GM12878 (cell line): ENCODE measurements at places on chromosomes 5 and 9.
A peak's percentile ranks its signal among the peaks of the same experiment; 100 is the strongest.

GRCh38 chr5:127196042-127196441 lies 94.6 kb upstream of the MEGF10 start:
- H3K27me3 ChIP-seq = no peaks in the 10 kb centered on the region
- no peak overlapping the region for H3K27ac ChIP-seq
- H3K4me1 ChIP-seq = no peaks in the 10 kb centered on the region
- DNase-seq = no peak

DNA sequence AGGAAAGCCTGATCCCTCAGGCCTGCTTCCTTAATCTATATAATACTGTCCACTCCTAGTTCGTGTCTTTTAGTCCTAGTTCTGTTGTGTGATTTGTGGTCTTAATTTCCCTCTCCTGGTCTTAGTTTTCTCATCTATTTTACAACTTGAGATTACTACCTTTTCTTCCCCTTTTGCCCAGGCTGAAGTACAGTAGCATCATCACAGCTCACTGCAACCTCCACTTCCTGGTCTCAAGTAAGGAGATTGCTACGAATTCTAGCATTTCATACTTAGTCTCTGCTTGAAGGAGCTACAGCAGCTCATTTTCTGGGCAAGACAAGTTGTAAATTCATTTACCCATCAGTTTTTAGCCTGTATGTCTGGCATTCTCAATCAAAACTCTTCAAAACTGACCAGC lies 5.5 kb downstream of the TRIM32 start:
- no peaks in the 10 kb centered on the region for H3K27me3 ChIP-seq
- no peak overlapping the region for H3K27ac ChIP-seq

- no peak for DNase-seq
- no peaks in the 10 kb centered on the region for H3K4me1 ChIP-seq
Measured at GRCh38 chr5:151181818-151182523, 24.4 kb upstream of the ANXA6 start.

- no peak overlapping the region for H3K4me3 ChIP-seq
- H3K27ac ChIP-seq = no peak overlapping the region
- H3K27me3 ChIP-seq = no peaks in the 10 kb centered on the region
- no peaks in the 10 kb centered on the region for H3K36me3 ChIP-seq
Measured at GRCh38 chr9:22643541-22643940, 196.9 kb downstream of the DMRTA1 start.

DNA sequence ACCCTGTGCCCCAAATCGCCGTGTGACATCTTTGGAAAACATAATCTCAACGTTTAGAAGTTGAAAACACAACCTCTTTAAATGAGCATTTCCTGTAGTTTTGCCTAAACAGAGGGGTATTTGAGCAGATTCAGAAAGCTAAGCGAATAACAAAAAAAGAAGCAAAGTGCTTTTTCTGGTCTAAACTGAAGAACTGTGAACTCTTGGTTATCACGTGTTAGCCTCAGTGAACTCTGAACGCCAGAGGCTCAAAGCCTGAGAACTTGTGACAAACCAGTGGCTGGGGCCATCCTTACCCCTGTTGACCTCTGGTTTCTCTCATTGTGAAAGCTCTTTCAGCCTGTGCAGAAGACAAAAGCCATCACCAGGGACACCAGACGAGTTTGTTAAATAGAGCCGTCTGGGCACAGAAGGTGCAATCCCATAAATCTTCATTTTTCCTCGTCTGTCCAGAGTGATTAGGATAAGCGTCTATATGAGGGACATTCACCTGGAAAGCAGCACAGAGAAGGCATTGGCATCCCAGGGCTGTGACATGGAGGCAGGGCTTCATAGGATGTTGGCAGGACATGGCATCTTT lies 61.4 kb upstream of the ICE1 start:
- no peaks in the 10 kb centered on the region for H3K4me1 ChIP-seq
- no peak for DNase-seq
- H3K27me3 ChIP-seq = no peaks in the 10 kb centered on the region
- no peaks in the 10 kb centered on the region for H3K36me3 ChIP-seq
- H3K4me3 ChIP-seq = no peak overlapping the region

DNA sequence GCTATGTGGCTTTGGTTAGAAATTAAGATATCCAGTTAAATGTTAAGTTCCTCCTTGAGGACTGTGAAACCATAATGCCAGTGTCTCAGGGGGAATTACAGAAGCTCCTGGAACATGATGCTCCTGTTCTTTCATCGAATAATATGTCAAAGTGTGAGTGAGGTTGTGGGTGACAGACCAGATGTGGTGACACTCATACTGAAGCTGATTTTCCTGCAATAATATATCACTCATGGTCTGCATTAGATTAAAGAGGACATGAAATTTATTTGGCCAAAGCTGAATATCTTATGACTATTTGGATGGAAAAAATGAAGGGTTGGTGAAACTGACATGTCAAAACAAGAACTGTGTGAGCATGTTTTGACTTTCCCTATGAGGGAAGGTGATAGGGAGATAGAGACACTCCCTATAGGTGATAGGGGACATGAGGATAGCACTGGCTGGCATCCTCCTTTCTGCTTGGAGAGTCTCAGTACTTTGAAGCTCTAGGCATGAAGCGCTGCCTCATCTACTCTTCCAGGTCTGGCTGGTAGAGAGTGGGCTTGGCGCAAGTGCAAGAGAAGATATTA lies 173.5 kb downstream of the ARHGEF28 start:
- H3K4me1 ChIP-seq = peaks cover 6% of the 10 kb centered on the region
- H3K36me3 ChIP-seq = no peaks in the 10 kb centered on the region
- H3K27me3 ChIP-seq = no peaks in the 10 kb centered on the region
- DNase-seq = no peak
- no peak overlapping the region for H3K4me3 ChIP-seq
- H3K27ac ChIP-seq = no peak overlapping the region

- H3K27me3 ChIP-seq = no peaks in the 10 kb centered on the region
- no peak overlapping the region for H3K27ac ChIP-seq
- H3K4me3 ChIP-seq = no peak overlapping the region
- no peak for DNase-seq
- no peaks in the 10 kb centered on the region for H3K36me3 ChIP-seq
Measured at GRCh38 chr9:106092083-106092482, 397.7 kb downstream of the TMEM38B start.

DNA sequence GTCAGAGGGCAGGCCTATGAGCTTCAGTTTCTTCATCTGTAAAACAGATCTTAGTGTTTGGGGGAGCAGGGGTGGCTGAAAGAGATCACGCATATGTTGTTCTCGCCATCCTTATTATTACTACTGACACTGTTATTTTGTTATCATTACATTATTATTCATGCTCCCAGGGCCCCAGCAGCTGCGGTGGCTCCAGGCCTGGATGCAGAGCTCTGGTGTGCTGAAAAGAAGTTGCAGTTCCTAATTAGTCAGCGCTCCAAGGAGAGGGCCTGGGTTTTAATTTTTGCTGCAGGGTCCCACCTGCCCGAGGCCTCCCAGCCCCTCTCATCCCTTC lies 19.5 kb downstream of the CXXC5 start:
- 0 out of 2 replicates have a peak, but pooled peaks cover 3% of the 10 kb centered on the region for H3K36me3 ChIP-seq
- peak overlapping the region; percentile 99 for H3K27ac ChIP-seq
- H3K27me3 ChIP-seq = no peaks in the 10 kb centered on the region
- H3K4me1 ChIP-seq = peaks cover 76% of the 10 kb centered on the region
- H3K4me3 ChIP-seq = peak overlapping the region; percentile 84; the same call in 1 of the 2 replicates
- DNase-seq = no peak

DNA sequence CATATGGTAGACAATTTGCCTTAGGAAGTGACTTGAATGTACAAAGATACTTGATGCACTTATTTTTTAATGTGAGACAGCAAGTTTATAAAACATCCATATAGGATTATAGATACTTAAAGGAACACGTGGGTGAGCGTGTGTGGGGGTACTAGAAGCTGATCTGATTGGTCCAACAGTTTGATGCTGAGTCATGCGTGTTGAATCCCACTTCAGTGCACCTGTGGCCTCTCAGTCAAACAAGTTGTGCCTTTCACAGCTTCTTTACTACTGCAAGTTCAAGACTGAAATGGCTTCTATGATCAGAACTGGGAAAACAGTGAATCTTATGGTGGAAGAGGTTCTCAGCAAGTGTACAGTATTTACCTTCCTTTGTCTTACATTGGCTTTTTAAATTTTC lies 98.9 kb downstream of the MAP1B start:
- H3K4me1 ChIP-seq = no peaks in the 10 kb centered on the region
- H3K36me3 ChIP-seq = no peaks in the 10 kb centered on the region
- no peak overlapping the region for H3K4me3 ChIP-seq

DNA sequence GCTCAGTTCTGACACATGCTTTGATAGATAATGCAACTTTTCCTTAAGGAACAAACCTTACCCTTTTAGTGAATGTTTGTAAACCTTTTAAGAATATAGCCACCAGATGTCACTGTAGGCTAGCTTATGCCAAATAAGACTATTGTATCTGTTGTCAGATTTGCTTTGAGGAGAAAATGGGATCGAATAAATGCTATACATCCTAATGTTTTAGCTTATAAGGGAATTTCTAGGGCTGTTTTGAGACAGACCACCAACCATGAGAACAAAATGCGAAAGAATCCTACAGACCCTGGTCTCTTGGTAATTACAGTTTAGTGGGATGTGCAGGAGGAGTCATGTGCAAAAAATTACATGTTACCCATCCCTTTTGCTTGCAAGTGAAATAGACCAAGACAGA lies 127.6 kb upstream of the NMUR2 start:
- no peaks in the 10 kb centered on the region for H3K27me3 ChIP-seq
- H3K36me3 ChIP-seq = no peaks in the 10 kb centered on the region
- H3K4me3 ChIP-seq = no peak overlapping the region
- no peaks in the 10 kb centered on the region for H3K4me1 ChIP-seq
- no peak overlapping the region for H3K27ac ChIP-seq
- peak; percentile 15 for DNase-seq

DNA sequence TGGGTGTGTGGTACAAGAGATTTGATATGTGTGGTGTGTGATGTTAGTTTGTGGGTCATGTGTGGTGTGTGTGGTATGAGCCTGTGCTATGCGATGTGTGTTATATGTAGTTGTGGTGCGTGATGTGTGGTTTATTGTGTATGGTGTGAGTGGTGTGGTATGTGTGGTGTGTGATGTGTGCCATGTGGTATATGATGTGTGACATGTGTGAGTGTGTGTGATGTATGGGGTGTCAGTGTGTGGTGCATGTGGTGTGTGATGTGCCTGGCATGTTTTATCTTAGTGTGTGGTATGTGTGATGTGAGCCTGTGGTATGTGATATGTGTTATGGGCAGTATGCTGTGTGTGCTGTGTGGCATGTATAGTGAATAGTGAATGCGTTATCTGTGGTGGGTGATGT lies 273.0 kb upstream of the IRX1 start:
- H3K4me1 ChIP-seq = no peaks in the 10 kb centered on the region
- no peaks in the 10 kb centered on the region for H3K36me3 ChIP-seq
- DNase-seq = no peak
- no peaks in the 10 kb centered on the region for H3K27me3 ChIP-seq
- no peak overlapping the region for H3K27ac ChIP-seq
- H3K4me3 ChIP-seq = no peak overlapping the region

GRCh38 chr5:14241141-14241540 lies 98.0 kb downstream of the TRIO start:
- no peak overlapping the region for H3K27ac ChIP-seq
- H3K36me3 ChIP-seq = peaks cover 2% of the 10 kb centered on the region; the same call in 1 of the 2 replicates
- DNase-seq = no peak
- H3K27me3 ChIP-seq = no peaks in the 10 kb centered on the region

DNA sequence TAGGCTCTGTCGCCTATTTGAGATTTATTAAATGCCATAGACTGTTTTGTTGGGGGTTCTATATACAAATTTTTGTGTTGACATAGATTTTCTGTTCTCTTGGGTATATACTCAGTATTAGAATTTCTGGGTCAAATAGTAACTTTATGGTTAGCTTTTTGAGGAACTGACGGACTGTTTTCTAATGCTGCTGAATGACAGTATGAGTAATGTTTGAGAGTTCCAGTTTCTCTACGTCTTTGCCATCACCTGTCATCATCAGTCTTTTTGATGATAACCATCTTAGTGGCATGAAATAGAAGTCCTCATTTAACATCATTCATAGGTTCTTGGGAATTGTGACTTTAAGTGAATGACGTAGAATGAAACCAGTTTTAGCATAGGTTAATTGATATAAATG lies 60.1 kb downstream of the CCDC171 start:
- no peaks in the 10 kb centered on the region for H3K4me1 ChIP-seq
- no peaks in the 10 kb centered on the region for H3K36me3 ChIP-seq
- DNase-seq = no peak
- no peak overlapping the region for H3K27ac ChIP-seq
- no peaks in the 10 kb centered on the region for H3K27me3 ChIP-seq

- no peaks in the 10 kb centered on the region for H3K27me3 ChIP-seq
- DNase-seq = no peak
- H3K27ac ChIP-seq = no peak overlapping the region
- H3K36me3 ChIP-seq = no peaks in the 10 kb centered on the region
Measured at GRCh38 chr5:56734091-56734694, 81.2 kb upstream of the MAP3K1 start.

- DNase-seq = no peak
- no peaks in the 10 kb centered on the region for H3K27me3 ChIP-seq
- H3K4me1 ChIP-seq = no peaks in the 10 kb centered on the region
Measured at GRCh38 chr9:136357202-136357725, 6.3 kb downstream of the DNLZ start.

GRCh38 chr5:58751222-58751837 lies 168.5 kb downstream of the RAB3C start:
- H3K4me3 ChIP-seq = no peak overlapping the region
- H3K27ac ChIP-seq = no peak overlapping the region
- no peaks in the 10 kb centered on the region for H3K4me1 ChIP-seq
- no peaks in the 10 kb centered on the region for H3K36me3 ChIP-seq
- no peak for DNase-seq

DNA sequence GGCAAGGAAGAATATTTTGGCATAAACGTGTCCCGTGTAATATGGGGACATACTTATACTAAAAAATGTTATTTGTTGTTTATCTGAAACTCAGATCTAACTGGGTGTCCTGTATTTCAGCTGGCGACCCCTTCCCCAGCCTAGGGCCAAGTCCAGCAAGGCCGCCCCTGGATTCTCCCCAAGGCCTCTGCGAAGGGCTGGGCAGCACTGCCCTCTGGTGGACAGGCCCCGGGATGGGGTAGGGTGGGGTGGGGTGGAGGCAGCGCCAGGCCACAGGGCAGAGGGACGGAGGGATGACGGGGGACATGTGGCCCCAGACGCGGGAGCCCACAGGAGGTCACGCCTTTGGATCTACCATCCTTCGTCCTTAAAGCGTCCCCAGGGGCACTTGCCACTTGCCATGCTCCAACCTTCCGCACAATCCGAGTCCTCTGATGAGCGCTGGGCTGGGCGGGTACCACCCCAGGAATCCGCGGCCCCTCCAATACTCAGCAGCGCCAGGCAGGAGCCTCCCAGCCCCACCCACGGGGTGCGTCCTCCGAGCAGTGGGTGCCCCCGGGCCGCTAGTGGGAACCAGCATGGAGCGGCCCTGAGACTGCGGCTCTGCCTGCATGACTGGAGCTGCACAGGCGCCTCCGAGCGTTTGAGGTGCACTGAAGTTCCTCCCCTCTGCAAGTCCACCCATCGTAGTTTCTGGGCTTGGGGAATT lies 7.1 kb upstream of the AGPAT2 start:
- no peak overlapping the region for H3K27ac ChIP-seq
- H3K27me3 ChIP-seq = no peaks in the 10 kb centered on the region
- no peak overlapping the region for H3K4me3 ChIP-seq
